Neural progenitor cell (in vitro differentiated cells): ENCODE measurements at places on chromosomes 7 and 10.

DNA sequence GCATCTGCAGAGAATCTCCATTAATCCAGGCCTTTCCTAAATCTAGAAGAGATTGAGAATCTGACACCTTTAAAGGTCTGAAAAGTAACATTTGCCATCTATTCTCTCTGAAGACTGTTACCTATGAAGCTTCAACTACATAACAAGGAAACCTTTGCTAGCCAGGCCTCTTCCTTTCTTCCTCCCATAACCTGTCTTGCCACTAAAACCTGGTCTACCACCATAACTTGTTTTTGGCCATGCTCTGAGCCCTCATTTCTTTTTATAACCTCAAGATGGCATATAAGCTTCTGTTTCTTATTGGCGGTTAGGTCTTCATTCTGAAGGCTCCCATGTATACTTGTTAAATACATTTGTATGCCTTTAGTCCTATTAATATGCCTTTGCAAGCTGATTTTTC lies 348.4 kb upstream of the MEOX2 start:
- no peak for DNase-seq

- DNase-seq, result no peak
These were observed 22.3 kb downstream of the TYW1 start for GRCh38 chr7:67018940-67019339.

DNA sequence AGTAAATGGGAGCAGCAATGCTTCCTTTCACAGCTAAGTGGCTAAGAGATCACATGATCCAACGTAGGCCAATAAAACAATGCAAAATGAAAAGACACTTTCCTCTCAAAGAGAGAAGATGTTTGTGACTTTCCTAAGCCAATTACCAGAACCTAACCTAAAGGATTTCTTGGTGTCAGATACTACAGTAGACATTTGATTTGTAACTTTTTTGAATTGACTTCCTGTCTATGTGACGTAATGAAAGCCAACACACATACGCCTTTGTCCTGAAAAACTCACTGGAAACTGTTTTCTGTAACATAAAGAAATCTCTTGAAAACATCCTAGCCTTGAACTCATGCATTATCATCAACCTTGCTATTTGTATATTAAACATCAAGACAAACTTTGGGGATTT lies 417.1 kb downstream of the GPAM start:
- peak; percentile 26 for DNase-seq

DNA sequence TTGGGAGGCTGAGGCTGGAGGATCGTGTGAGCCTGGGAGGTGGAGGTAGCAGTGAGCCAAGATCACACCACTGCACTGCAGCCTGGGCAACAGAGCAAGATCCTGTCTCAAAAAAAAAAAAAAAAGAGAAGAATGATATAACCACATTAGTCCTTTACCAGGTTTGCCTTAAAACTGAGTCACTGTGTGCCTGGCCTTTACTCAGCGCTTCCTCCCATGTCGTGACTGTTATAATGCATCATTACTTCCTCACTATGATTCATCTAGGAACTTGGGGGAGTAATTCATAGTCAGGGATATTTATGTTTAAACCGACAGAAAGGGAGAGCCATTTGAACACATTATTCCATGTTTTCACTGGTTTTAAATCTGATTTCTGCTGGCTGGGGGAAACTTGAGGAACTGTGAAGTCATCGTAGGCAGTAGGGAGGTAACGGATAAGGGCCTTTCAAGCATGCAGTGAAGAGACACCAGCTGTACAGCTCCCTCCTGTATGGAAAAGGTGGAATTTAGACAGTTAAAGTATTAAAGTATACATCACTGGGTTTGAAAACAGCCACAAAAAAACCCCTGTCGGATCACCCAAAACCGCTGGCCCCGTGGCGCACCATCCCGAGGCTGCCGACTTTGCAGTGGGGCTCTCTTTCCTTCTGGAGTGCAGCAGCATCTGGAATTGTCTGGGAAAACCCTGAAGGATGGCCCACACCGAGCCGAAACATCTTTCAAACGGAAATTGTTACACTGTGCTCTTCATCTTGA lies 119.8 kb downstream of the NKX6-2 start:
- no peak for DNase-seq

DNA sequence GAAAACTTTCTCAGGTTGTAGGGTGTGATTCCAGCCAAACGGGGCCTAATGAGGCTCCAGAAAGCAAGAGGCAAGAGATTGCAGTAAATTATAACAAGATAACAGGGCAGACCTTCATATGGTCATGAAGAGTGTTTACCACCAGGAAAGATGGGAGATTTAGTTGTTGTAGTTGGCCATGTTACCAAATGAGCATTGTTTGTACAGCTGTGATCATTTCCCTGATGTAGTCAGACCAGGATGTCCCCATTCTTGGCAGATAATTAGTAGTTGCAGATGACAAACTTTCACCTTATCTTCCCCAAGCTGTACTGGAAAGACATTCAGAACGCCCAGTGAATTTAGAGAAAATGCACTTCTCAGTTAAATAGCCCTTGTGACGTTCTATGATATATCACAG lies 630.8 kb downstream of the ANKRD7 start:
- DNase-seq, result no peak

GRCh38 chr7:18505870-18506460 lies 10.4 kb downstream of the HDAC9 start:
- DNase-seq, result no peak

- no peak for DNase-seq
These were observed 5.8 kb downstream of the NUDT13 start for GRCh38 chr10:73116017-73116416.

- no peak for DNase-seq
These were observed 58.6 kb upstream of the ANK3 start for GRCh38 chr10:60448246-60448645.

DNA sequence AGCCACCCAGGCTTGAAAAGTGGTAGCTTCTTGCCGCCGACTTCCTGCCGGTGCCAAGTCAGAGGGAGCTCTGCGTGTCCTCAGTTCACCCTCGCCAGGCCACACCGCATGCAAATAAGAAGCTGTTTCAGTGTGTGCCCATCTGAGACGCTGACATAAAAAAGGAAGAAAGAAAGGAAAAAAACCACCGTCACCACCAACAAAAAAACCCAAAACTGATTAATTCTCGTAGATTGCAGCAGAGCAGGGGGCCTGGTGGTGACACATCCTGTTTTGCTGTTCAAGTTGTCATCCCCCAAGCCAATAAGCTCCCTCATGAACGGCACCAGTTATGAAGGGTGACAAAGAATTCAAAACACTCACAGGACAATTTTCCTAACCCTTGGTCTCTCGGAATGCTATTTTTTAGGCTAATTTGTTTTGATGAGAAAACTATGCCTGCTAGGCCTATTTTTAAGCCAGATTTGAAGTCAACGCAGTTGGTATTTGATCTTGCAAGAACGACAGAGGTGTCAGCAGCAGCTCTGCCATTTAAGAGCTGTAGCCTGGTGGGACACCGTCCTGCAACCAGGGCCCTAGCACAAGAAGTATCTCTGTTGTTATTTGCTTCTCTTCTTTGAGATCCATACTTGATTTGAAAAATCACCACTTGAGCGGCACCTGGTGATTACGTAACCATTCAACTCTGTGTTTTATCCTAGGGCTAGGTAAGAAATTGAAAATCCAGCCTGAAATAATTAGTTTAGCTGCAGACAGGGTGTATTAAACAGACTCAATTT lies 145.6 kb downstream of the PFKFB3 start:
- no peak for DNase-seq

DNA sequence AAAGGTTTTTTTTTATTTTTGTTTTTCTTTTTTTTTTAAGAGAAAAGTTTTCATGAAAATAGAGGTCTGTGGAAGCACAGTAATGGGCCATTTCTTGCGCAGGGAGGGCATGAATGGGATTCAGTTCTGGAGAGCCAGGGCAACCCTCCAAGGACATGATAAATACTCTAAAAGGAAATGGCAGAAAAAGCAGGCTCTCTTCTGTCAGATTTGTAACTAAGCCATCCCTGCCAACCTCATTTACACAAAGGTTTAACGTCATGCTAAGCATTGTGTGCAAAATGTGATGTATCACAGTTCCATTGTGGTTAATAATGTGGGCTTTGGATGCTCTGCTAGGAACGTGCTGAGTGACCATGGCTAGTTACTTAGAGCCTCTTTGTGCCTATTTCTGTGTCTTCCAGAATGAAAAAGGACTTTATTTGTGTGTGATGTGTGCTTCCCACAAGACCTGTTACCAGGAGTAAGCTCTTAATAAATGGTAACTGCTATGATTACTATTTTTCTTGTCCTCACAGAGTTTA lies 1095.9 kb upstream of the SORCS1 start:
- DNase-seq, result no peak

GRCh38 chr7:158416283-158416933 lies 171.2 kb downstream of the PTPRN2 start:
- no peak for DNase-seq

DNA sequence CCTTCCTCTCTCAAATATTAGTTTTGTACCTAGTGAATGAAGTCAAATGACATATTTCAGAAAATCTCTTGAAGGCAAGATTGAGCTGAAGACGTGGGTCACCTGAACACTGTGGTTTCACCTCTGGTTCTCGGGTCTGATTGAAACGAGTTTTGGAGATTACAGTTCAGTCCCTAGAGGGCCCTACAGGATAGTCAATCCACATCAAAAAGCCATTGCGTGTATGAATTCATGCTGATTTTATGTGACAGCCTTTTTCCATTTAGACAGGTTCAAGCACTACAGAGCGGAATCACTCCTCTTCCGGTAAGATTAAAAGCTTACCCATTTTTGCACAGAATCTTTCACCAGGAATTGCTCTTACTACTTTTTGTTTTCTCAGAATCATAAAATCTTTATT lies 62.2 kb downstream of the VIM start:
- peak; percentile 41 for DNase-seq

DNA sequence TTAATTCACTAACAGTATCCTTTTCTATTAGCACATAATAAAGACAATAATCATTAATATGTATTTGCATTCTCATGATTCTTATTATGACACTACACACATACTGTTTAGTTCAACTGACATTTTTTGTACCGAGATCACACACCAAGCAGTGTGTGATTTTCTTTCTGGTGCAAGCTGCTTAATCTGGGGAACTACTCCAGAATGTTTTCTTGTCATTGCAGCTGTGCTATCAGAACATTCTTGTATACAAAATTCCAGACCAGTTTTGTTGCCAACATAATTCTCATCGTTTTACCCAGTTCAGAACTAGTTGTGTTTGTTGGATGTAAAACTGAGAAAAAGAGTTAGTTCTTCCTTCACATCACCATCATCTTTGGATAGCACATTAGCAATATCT lies 37.4 kb downstream of the VKORC1L1 start:
- no peak for DNase-seq

DNA sequence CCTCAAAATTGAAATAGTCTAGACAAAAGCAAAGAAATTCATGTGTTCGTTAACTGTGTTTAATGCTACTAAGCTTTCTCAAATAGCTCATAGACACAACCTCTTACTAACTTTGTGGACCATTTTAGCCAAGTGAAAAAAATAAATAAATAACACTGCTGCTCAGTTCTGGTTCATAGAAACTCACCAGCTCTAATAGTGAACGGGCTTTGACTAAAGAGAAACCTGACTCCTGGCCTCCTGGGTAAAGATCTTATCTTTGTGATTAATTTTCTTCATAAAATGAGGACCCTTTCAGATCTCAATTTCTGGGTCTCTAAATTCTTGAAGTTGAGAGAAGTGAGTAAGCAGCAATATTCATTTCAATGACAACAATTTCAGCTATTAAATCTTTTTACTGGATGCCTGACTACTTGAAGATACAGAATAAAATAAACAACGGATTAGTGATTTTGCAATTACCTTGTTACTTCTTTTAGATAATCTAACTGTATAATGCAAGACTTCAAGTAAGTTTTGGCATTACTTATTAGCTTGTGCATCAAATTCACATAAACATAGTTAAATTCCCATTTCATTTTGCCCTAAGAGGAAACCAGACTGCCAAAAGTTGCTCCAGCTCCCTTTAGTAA lies 3.1 kb downstream of the CADPS2 start:
- DNase-seq, result no peak

GRCh38 chr10:86759073-86759672 lies 2.8 kb downstream of the BMPR1A start:
- no peak for DNase-seq

GRCh38 chr7:85608804-85609203 lies 421.9 kb upstream of the SEMA3D start:
- no peak for DNase-seq

- DNase-seq, result peak; percentile 72
These were observed 515 bp downstream of the TBX20 start for GRCh38 chr7:35253460-35253709.

DNA sequence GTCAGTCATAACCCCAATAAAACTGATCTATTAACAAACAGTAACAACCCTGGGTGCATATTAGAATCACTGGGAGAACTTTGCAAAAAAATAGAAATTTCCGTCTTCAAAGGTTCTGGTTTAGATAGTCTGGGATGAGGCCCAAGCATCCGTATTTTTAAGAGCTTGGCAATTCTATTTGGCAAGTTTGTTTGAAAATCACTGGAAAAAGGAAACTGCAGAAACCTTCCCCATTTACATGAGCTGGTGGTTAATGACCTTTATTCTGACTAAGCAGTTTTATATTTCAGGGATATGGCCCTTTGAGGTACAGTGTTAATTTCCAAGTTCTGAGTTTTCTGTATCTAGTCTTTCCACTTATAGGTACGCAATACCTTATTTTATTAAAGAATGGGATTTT lies 115.8 kb upstream of the PRR15 start:
- no peak for DNase-seq

DNA sequence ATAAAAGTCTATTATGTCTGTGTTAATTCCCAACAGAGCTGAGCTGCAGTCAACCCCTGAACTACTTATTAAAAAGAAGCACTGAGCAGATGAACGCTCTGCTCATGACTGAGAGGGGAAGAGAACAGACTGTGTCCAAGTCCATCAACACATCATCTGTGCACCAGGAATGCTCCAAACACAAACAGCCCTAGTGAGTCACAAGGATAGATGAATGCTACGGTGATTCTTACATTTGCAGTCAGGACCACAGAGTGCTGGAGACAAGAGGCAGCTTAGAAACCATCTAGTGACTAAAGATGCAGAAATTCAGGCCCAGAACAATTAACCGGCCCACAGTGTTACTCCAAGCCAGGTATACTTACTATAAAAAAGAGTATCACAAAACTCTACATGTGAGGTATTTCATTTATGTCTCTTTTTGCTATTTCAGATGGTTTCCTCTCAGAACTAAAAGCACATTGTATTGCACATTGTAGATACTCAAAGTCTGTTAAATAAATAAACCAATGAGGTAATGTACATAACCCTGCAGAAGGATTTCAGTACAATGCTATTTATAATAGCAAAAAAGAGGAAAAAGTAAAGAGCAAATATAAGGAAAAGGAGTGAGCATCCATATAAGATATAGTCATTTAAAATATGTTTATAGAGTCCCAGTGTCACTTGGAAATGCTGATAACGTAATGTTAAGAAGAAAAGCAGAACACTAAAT lies 159.2 kb downstream of the KCNMA1 start:
- DNase-seq, result no peak

- DNase-seq, result no peak
These were observed 6.6 kb upstream of the WDR91 start for GRCh38 chr7:135217645-135218509.

GRCh38 chr10:71980181-71981014 lies 16.2 kb downstream of the CHST3 start:
- no peak for DNase-seq

GRCh38 chr7:77667459-77668086 lies 28.7 kb upstream of the RSBN1L start:
- DNase-seq, result no peak
